ENCODE measurements at places on chromosomes 1 and 21. TPM values are rescaled to one million over a fixed set of nuclear protein-coding genes. Genes with fewer than 3 reads are reported as not detected.

Gene AUNIP
- total RNA-seq: 1.4 TPM

Gene OPRD1
- 0.05 TPM for total RNA-seq

Gene OR2AK2
- total RNA-seq: not detected

Gene LAMC2
- total RNA-seq: 4.3 TPM

Gene PTPN7
- 1.2 TPM for total RNA-seq

Gene VWA5B1
- 0.58 TPM for total RNA-seq
